ENCODE measurements at places on chromosomes 11 and 22.

GRCh38 chr11:12266943-12267342 lies 110.4 kb upstream of the PARVA start:
- no peak for DNase-seq

- DNase-seq = no peak
Observed at GRCh38 chr22:41816871-41817270, 16.0 kb upstream of the SREBF2 start.

DNA sequence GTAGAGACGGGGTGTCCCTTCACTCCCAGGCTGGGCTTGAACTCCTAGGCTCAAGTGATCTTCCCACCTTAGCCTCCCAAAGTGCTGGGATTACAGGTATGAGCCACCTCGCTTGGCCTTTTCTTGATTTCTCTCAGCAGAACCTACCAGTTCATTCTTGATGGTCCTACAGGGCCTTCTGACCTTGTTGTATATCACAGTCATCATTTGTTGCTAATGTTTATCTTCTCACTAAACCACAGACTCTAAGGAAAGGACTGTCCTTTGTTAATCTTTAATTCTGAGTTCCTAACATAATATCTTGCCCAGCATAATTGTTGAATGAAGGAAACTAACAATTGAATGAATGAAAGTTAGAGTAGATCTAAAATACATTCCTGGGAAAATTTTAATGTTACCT lies 22.0 kb upstream of the ZC3H12C start:
- DNase-seq = no peak

DNA sequence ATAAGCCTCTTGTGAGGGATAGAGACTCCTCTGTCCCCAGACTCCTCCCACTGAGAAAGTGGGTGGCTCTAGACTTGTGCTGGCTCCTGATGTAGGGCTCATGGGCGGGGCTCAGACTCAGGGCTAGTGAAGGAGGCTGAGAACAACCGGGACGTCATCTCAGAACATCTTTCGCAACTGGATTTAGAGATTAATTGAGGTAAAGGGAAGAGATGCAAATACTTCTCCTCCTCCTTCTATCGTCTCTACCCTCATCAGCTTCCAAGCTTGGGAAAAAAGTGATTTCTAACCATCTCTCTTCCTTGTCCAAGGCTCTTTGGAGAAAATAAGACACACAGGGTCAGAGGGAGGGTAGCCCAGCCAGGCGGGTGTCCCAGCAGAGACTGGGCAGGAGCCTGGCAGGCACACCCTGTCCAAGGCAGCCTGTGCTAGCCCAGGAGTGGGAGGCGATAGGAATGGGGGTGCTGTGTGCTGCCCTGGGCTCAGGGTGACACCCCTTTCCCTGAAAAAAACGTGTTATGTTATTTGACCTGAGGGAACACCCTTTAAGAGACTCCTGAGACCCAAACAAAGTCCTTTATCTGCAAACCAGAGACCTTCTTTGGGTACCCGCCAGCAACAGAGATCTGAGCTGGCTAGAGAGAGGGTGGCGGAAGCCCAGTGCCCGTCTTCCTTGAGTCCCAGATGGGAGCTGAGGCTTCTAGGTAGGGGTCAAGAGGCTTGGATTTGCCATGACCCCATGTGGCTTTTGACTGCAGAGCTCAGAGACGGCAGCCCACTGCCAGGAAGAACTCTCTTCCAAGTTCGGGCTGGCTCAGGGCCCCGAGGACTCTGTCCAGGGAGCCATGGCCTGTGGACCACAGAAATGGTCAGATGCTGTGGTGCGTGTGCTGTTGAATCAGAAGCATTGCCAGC lies 160.9 kb downstream of the ADAMTS15 start:
- no peak for DNase-seq

- DNase-seq = no peak
Observed at GRCh38 chr11:66559142-66559865, 9.1 kb downstream of the CTSF start.

DNA sequence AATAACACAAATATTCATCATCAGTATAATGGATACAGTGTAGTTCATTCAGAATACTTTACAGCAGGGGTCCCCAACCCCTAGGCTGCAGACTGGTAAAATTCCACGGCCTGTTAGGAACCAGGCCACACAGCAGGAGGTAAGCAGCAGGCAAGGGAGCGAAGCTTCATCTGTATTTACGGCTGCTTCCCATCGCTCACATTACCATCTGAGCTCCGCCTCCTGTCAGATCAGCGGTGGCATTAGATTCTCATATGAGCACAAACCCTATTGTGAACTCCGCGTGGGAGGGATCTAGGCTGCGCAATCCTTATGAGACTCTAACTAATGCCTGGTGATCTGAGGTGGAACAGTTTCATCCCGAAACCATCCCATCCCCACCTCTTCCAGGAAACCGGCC lies 125.1 kb downstream of the SERGEF start:
- peak; percentile 8 for DNase-seq

DNA sequence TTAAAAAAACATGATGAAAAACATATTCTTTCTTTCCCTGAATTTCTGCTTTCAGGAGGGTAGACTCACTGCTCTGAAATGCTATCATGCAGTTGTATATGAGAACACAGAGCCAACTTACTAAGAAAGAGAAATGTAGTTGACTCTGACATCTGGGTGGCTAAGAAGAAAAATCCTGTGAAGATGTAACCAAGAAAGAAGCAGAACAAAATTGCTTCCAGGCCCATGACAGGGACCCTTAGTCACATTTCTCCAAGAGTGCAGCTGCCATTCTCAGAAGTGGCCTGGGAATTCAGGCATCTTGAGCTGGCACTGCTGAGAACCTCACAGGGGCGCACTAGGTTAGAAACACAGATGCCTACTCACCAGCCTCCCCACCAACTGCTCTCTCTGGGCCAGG lies 73.6 kb downstream of the RPL27A start:
- DNase-seq = no peak

DNA sequence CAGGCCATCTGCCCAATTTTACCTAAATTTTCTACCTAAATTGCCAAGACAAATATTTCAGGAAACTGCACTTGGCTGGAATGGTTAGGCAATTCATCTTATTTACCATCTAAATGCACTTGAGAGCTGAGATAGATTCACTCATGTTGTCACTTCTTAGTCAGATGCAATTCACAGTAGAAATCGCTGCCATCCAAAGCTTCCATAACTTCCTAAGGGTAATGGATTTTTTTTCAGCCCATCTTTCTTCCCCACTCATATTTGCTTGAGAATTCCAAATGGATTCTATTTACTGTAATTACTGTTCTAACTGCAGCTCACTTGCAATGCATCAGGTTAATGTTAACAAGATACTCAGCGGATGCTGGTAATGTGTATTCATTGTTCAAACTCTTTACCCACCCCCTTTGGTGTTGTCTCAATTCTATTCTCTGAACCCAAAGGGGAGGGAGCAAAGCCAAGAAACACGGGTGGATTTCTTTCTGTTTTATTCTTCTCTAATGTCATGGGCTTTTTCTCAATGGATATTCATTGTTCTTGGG lies 96.0 kb downstream of the TENM4 start:
- DNase-seq = no peak

DNA sequence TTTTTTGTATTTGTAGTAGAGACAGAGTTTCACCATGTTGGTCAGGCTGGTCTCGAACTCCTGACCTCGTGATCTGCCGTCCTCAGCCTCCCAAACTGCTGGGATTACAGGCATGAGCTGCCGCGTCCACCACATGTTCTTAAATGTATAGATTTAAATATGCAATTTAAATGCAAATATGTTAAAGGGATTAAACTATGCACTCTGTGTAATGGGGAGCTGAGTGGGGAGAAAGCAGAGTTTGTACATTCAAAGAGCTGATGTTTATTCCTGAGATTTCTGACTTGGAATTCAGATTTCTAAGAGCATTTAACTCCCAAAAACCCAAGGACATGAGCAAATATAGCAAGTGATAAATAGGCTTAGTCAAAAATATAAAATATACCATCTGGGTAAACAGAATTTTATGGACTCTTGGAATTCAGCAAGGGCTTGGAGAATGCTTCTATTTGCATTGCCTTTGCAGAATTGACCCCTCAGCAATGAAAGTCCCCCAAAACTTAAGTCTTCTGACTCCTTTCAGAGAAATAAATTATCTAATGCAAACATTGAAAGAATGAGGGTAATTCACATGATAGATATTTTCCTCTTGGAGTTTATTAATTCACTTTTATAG lies 170.6 kb downstream of the LUZP2 start:
- no peak for DNase-seq

- DNase-seq = no peak
Observed at GRCh38 chr11:65452806-65453490, 30.4 kb downstream of the NEAT1 start.

DNA sequence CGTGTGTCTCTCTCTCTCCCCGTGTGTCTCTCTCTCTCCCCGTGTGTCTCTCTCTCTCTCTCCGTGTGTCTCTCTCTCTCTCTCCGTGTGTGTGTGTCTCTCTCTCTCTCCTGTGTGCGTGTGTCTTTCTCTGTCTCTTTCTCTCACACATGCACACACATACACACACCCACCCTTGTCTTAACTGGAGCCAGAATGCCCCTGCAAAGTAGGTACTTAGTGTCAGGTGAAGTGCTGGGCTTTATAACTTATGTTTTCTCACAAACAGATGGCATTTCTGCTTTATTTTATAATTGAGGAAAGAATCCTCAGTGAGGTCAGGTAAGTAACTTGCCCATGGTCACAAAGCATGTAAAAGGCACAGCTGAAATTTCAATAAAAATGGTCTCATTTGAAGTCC lies 106.0 kb downstream of the CSNK2A3 start:
- no peak for DNase-seq

DNA sequence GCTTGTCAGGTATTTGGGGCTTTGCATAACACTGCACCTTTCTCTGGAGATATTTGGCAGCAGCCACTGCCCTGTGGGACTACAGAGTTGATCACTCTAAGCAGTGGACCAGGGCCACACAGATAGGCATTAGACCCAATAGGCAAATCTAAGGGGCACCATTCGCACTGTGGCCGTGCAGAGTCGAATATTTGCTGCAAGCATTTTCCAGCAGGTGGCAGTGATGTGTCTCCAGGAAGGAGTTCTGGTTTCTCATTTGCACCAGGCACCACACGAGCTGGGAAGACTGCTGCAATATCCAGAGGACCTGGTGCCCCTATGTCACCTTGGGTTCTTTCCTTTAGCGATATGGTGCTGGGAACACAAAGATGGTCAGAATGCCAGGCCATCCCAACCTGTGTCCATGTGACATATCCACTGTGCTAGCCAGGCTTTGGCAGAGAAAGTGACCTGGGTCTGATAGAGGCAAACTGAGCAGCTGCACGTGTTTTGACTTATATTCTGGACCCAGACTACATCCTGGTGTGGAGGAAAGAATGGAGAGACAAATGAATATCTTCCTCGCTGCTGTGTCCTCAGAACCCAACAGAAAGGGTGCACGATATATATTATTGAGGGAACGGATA lies 318.7 kb downstream of the BUD13 start:
- no peak for DNase-seq

DNA sequence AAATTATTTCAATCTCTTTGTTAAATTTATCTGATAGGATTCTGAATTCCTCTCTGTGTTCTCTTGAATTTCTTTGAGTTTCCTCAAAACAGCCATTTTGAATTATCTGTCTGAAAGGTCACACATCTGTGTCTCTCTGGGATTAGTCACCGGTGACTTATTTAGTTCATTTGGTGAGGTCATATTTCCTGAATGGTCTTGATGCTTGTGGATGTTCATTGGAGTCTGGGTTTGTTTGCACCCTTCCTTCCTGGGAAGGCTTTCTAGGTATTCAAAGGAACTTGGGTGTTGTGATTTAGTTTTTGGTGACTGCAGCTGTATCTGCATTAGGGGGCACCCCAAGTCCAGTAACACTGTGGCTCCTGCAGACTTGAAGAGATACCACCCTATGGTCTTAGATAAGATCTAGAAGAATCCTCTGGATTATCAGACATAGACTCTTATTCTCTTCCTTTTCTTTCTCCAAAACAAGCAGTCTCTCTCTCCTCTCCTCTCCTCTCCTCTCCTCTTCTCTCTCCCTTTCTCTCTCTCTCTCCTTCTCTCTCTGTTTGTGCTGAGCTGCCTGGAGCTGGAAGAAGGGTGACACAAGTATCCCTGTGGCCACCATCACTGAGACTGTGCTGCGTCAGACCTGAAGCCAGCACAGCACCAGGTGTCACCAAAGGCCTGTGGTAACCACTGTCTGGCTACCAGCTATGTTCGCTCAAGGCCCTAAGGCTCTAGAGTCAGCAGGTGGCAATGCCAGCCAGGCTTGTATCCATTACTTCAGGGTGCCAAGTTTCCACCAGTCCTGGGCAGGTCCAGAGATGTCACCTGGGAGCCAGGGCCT lies 3.3 kb upstream of the HEPN1 start:
- DNase-seq = no peak

- DNase-seq = no peak
Observed at GRCh38 chr11:20854215-20854955, 185.0 kb downstream of the NELL1 start.

All from retinal pigment epithelial cell (primary cell).